ENCODE measurements at places on chromosomes 4 and X. TPM values are rescaled to one million over a fixed set of nuclear protein-coding genes. Genes with fewer than 3 reads are reported as not detected.

- no peak overlapping the region for H3K4me3 ChIP-seq
- no peaks in the 10 kb centered on the region for H3K4me1 ChIP-seq
- no peaks in the 10 kb centered on the region for H3K27me3 ChIP-seq
Observed at GRCh38 chr4:63901304-63901703, 507.9 kb downstream of the TECRL start.

The SPANXC gene
- not detected for total RNA-seq

The FNIP2 gene
- 18.5 TPM for total RNA-seq

GRCh38 chrX:19213610-19214152 is 91.4 kb upstream of the ADGRG2 start:
- no peak overlapping the region for H3K4me3 ChIP-seq
- no peak overlapping the region for H3K27ac ChIP-seq
- no peak for DNase-seq
- peaks cover 12% of the 10 kb centered on the region for H3K27me3 ChIP-seq
- H3K4me1 ChIP-seq: no peaks in the 10 kb centered on the region
